Suprapubic skin (tissue), 4 donors: ENCODE measurements at places on chromosomes 6 and 20.
A peak's percentile ranks its signal among the peaks of the same experiment; 100 is the strongest.

- DNase-seq, result no peak
Measured at GRCh38 chr6:71220466-71220865, 68.1 kb upstream of the OGFRL1 start.

GRCh38 chr6:32131439-32131948 lies 1.4 kb upstream of the FKBPL start:
- no peak for DNase-seq

GRCh38 chr6:81298751-81299150 lies 453.7 kb downstream of the TENT5A start:
- no peak for DNase-seq

GRCh38 chr6:114430534-114431124 lies 87.8 kb upstream of the HS3ST5 start:
- DNase-seq, result no peak

DNA sequence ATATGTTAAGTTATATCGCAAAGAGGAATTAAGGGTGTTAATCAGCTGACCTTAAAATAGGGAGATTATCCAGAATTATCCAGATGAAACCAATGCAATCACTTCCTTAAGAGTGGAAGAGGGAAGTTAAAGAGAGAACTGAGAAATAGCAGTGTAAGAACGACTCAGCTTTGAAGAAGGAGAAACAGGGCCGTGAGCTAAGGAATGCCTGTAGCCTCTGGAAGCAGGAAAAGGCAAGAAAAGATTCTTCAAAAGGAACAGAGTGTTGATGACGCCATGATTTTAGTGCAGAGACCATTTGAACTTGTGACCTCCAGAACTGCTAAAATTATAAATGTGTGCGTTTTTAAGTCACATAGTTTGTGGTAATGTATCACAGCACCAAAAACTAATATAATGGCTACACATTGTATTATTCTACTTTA lies 32.7 kb downstream of the ILRUN start:
- no peak for DNase-seq

DNA sequence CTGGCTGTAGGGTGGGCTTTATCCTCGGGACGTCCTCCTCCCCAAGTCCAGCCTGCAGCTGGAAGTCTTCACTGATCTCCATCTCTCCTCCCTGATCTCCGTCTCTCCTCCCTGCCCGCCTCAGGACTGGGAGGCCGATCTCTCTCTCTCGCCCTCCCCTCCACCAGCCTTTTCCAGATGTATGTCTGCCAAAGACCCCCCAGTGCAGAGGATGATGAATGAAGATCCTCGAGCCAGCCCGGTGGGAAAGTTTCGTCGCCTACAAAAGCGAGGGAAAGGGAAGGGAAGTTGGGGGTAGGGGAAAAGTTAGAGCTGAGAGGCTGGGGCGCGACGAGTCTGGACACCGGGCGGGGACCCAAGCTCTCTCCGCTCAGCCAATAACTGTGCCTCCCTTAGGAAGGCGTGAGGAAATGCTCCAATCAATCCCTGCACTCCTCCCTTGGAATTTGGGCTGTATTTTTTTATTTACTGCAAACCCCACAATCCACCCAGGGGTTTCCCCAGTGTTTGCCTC lies 595 bp upstream of the SRF start:
- no peak for DNase-seq

DNA sequence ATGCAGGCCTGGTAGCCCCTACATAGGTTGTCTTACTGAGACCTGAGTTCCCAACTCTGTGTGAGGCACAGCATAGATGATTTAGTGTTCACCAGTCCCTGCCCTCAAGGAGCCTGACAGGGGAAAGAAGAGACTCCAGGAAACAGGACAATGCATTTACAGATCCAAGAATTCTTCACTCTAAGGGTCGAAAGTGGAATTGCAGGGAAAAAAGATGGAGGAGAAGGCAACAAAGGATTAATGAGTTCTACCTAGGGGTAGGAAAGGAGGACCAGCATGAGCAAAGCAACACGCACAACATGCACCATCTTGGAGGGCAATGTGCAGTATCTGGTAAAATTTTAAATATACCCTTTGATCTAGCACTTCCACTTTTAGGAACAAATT lies 5.9 kb downstream of the SPAG4 start:
- no peak for DNase-seq

DNA sequence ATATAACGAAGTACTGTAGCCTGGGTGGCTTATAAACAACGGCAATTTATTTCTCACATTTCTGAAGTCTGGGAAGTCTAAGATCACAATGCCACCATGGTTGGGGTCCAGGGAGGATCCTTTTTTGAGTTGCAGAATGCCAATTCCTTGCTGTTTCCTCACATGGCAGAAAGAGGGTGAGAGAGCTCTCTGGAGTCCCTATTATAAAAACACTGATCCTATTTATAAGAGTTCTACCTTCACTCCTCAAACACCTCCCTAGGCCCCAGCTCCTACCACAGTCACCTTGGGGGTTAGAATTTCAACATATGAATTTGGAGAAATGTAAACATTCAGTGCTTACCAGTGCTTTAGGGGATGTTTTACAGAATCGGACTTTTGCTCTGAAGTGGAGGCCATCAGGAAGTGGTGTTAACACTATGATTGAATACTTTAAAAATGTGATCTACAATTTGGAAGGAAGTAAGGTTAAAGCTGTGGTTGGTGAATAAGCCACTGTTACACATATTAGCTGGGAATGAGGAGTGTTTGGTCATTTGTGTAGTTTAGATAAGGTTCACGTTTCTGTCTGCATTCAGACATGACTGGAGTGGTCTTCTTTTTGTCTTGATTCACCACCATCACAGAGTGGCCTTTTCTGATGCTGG lies 79.9 kb upstream of the SPTLC3 start:
- no peak for DNase-seq

DNA sequence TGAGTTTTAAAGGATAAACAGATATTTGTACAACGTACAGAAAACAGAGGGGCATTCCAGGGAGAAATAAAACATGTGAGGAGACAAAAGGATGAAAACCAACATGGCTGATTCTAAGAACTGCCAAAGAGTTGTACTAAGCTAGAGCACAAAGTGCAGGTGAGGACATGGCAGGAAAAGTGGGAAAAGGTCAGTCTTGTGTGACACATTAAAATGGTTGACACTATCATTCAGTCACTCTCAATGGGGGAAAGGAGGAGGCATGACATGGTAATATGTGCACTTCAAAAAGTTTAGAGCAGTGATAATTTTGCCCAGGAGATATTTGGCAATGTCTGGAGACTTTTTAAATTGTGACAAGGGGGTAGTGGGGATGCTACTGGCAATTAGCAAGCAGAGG lies 21.8 kb downstream of the PHIP start:
- DNase-seq, result no peak

DNA sequence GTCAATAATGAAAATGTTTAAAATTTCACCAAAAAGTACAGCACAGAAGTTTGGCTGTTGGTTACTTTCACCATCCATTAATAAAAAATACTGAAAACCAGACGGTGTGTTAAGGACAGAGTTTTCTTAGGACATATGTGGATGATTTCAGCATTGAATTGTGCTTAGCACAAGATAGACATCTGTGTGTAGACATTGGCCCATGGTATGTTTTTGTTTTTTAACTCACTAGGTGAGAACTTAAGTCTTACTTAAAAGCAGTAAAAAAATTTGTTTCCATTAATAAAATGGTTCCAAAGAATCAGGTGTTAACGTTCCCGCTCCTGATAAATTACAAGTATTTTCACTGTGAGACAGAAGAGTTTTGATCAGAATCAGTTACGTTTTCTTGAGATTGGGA lies 4.2 kb downstream of the TBPL1 start:
- DNase-seq, result no peak

DNA sequence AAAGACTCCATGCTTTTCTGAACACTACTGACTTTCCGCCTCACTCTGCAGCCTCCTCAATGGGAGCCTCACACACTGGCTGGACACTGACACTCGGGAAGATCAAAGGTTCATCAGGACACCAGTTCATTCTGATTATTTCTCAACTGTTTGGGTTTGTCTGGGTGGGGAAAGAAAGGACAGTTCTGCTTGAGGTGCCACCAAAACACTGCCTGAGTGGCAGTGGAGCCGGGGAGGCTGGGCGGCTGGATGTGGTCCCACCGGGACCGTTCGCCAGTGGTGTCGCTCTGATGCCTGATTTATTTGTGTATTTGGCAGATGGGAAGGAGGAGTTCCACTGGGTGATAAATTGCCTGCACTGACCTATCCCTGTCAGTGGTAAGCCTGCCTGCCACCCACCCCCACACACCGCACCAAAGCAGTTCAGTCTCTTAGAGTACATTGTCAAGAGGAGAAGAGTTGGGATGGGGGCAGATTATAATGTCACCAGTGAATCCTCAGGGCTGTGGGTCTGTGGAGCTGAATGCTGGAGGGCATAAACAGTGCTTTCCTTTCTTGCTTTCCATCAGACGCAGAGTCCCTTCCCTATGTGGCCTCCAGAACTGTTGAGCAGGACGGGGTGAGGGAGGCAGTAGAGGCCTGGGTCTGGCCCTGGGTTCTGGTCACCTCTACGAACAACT lies 49.8 kb downstream of the EDN1 start:
- DNase-seq, result no peak

GRCh38 chr20:21693322-21693721 lies 12.1 kb upstream of the PAX1 start:
- no peak for DNase-seq

GRCh38 chr20:40489886-40490285 lies 199.2 kb downstream of the MAFB start:
- DNase-seq, result no peak

DNA sequence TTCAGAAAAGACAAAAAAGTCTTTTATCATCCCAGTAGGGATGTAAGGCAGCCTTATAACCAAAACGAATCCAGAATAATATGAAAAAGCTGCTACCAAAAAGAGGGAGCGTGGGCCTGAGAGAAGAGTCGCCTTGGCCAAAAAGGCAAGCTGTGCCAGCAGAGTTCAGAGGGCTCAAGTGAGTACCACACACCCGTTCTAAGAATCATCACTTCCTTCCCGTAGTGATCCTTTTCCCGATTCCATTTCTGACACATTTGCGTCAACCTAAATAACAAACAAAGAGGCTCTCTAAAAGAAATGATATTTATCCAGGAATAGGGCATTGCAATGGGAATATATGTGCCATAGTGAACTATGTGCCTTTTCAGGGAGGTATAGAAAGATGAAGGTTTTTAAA lies 3.8 kb upstream of the TMEM181 start:
- no peak for DNase-seq

DNA sequence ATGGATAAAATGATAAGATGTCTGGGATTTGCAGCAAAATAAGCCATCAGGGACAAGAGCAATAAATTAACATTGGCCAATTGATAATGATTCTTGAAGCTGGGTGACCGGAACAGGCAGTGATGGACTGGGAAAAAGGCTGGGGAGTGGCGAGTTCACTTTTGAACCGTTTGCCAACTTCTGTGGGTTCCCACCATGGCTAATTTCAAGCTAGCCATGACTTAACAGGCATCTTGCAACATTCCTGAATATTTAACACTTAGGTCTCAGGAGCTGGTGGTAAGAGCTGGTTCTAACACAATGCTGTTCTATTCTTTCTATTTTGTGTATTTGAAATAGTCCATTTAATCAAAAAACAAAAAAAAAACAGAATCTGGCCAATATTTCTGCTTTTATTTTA lies 37.6 kb upstream of the CD83 start:
- no peak for DNase-seq

DNA sequence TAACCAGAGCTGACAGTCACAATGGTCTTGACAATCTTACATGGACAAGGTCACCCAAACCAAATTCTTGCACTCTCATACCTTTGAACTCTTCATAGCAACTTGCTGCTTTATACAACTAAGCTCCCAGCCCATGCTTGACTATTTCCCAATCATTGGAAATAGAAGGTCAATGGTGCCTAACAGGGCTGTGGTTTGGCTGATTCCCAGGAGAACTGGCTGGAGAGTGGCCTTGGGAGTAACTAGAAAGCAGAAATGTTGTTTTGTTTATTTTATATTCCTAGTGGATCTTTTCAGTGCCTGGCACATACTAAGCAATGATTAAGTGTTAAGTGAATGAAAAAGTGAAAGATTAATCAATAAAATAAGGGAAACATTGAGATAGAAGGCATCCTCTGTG lies 3.0 kb downstream of the SPINT4 start:
- no peak for DNase-seq

GRCh38 chr20:51950926-51951325 lies 148.6 kb upstream of the SALL4 start:
- DNase-seq, result no peak

DNA sequence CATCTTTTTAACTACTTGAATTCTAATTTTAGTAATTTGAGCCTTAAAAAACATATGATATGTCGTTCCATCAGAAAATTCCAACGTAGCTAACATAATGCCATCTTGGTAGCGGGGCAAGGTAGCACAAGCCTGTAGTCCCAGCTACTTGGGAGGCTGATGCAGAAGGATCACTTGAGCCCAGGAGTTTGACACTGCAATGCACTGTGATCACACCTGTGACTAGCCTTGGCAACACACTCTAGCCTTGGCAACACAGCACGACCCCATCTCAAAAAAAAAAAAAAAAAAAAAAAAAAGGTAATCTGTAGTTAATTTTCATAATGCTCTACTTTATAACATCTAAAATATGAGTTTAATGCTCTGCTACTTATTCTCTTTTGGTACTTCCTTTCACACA lies 6.7 kb downstream of the BCLAF1 start:
- DNase-seq, result no peak

DNA sequence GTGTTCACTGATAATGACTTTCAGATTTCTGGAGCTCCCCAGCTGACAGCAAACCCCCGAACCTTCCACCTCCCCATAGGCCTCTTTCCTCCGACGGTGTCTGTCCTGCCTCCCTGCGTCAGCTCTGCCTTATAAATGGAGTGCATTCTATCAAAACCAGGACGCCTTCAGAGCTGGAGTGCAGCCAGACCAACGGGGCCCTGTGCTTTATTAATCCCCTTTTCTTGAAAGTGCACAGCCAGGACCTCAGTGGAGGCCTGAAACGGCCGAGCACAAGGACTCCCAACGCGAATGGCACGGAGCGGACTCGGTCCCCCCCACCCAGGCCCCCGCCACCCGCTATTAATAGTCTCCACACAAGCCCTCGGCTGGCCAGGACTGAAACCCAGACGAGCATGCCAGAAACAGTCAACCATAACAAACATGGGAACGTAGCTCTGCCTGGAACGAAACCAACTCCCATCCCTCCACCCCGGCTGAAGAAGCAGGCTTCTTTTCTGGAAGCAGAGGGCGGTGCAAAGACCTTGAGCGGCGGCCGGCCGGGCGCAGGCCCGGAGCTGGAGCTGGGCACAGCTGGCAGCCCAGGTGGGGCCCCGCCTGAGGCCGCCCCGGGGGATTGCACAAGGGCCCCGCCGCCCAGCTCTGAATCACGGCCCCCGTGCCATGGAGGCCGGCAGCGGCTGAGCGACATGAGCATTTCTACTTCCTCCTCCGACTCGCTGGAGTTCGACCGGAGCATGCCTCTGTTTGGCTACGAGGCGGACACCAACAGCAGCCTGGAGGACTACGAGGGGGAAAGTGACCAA lies 42.3 kb upstream of the NAA20 start:
- DNase-seq, result peak; percentile 92

DNA sequence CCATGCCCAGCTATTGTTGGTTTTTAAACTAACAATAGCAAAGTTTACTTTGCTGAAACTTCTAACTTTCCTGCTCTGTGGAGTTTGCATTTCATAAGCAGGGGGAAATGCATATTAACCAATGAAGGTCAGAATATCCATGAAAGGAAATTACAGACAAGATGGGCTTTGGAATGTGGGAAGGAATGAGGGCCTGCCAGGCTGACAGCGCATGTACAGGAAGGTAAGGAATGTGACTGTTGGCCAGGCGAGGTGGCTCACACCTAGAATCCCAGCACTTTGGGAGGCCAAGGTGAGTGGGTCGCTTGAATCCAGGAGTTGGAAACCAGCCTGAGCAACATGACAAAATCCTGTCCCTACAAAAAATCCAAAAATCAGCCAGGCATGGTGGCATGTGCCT lies 49.6 kb downstream of the CDK5RAP1 start:
- DNase-seq, result no peak

GRCh38 chr6:36414481-36414880 lies 27.0 kb upstream of the ETV7 start:
- no peak for DNase-seq
